ENCODE measurements at places on chromosomes 2 and 18. TPM values are rescaled to one million over a fixed set of nuclear protein-coding genes. Genes with fewer than 3 reads are reported as not detected.

The L3MBTL4 gene
- total RNA-seq, result 0.63 TPM

The ITGA6 gene
- total RNA-seq, result 204 TPM

The UCN gene
- total RNA-seq, result 0.52 TPM

The SNX17 gene
- total RNA-seq, result 110 TPM

The QPCT gene
- total RNA-seq, result not detected

GRCh38 chr18:36780748-36781147, 48.1 kb downstream of the TPGS2 start:
- no peak for DNase-seq

DNA sequence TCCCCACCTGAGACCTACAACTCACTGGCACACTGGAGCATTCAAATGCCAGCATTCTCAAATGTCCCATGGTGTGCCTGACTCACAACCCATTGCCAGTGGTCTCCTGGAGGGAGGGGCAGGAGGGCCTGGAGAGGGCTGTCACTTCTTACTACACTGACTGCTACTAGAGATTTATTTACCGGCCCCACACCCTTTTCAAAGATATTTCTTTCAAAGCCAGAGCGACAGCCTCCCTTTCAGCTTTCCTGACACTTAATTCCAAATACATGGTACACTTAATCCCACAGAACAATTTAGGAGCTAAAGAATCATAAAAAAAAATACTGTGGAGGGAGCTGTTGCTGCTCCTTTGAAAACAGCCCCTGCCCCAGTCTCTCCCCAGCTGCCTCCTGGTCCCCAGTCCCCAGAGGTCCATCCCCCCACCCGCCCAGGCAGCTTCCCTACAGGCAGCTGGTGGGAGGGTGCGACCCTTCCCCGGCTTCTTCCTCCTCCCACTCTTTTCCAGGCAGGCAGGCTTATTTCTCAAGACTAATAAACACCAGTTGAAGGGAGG, 129.1 kb upstream of the SMAD2 start:
- DNase-seq, result no peak

- no peak for DNase-seq
Measured at GRCh38 chr2:85541262-85541661, 2.3 kb downstream of the MAT2A start.

DNA sequence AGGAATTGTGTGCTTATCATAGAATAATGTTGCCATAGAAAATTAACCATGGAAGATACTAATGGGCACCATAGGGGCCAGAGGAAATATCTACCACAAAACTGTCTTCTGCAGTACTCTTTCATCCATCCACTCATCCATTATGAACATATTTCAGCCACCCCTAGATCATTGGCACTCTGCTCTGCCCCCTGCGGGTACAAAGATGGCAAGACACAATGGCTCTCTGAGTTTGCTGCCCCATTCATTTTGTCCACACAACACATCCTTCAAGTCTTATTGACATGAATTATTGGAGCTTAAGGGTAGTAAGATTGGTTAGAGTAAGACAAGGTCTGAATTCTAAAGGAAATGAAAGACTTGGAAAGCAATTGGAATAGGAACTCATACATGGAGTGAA, 1224.7 kb upstream of the CELF4 start:
- DNase-seq, result peak; percentile 1

All from PC-3 (cell line).